ENCODE measurements at places on chromosomes 1 and 21. TPM values are rescaled to one million over a fixed set of nuclear protein-coding genes. Genes with fewer than 3 reads are reported as not detected.
A peak's percentile ranks its signal among the peaks of the same experiment; 100 is the strongest.

The NBPF19 gene
- total RNA-seq = 3.8 TPM

DNA sequence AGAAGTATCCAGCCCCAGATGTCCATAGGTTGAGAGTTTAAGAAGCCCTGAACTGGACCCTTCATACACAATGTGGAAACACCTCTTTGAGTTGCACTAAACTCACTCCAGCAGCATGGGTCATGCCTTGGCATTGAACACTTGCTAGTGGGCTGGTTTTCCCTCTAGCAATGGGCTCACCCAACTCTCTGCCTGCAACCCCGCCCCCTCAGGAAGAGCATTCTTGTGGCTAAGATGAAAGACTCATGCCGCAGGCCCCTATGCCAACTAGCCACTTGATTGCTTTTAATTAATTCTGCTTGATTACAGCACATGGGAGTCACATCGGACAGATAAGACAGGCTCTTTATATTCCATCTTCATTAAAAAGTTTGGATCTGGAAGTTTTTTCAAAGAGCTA lies 136.5 kb upstream of the GJB5 start:
- no peak for DNase-seq

- DNase-seq = no peak
Measured at GRCh38 chr1:47508702-47509431, 71.0 kb downstream of the FOXD2 start.

The PADI4 gene
- total RNA-seq = not detected

DNA sequence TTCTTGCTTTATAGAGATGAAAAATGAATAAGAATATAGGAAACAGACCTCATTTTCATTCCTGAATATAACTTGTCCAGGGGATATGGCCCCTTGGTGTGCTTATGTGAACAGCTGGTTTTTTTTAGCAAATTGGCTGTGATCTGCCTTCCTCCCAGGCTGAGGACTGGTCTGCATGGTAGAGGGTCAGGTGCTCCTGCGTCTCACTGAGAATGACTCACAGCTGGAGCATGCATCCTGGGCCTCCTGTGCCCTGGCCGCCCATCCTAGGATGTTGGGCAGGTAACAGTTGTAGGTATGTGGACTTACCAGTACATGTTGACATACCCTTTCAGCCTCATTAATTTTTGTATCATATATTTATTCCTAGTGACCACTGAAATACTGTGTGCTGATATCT lies 29.8 kb downstream of the AGT start:
- DNase-seq = no peak

DNA sequence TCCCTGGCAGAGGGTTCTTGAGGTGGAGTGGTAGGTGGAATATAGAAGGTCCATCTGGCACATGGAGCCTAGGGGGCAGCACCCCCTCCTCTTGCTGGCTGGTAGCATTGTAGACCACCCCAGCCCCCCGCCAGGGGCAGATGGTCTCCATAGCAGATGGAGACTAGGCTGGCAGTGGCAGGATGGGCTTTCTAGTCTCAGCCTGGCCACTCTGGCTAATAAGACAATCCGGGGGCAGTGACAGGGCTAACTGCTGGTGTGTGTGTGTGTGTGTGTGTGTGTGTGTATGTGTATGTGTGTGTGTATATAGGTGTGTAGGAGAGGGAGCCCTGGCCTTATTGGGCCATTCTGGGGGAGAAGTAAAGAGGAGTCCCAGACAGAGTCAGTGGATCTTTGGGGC lies 16.1 kb downstream of the UTP11 start:
- no peak for DNase-seq

GRCh38 chr1:92843046-92843423 lies 11.2 kb downstream of the RPL5 start:
- DNase-seq = no peak

- no peak for DNase-seq
Measured at GRCh38 chr1:12271033-12271432, 41.2 kb downstream of the VPS13D start.

DNA sequence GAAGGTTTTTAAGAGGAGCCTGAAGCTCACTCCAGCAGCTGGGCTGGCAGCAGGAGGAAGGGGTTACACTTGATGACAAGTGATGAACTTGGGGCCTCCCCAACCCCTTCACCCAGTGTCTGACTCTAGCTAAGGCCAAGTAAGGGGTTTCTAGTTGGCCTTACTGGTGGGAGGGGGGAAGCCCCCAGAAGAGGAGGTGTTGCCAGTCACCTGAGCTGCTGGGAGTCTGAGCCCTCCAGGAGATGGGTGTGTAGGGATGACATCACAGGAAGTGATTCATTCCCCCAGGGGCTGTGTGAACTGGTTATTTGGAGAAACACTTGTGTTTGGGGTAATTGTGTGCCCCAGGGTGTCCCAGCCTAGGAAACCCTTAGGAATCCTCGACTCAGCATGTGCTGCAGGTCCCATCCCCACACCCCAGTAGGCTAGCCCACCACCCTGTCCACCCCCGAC lies 3.1 kb downstream of the PADI1 start:
- no peak for DNase-seq

The CDA gene
- 0.67 TPM for total RNA-seq

DNA sequence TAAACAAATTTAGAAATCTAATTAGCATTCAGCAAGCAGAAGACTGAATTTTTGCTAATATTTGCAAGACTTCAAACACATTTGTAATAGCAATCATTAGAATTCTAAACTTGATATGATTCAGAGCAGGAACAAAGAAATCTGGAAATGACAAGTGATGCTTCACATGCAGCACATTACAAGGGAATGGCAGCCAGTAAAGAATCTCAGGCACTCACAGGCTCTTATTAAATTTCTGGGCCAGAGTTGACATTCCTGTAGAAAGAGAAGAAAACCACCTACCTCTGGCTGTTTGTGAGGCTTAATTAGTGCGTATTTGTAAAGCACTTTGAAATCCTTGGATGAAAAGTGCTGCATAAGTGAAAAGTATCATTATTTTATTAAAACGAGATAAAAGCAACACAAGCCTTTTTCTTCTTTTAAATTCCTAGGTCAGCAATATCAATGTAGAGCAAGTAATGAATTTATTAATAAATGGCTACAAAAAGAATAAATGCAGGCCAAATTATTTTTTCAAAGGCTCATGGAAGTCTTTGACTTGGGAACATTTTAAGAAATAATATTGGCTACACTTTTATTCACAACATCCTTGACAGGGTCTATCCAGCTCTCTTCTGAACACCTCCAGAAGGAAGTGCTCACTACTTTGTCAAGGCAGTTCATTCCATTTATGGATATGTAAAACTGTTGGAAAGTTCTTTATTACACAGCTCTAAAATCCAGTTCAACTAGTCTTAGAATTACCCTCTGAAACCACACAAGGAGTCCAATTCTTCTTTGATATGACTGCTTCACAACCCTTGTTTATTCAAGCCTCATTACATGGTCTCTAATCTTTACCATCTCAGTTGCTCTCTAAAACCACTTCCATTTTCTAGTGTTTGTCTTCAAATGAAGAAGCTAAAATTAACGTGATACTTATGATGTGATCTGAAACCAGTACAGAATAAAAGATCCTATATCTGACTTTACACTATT lies 32.1 kb upstream of the SCYL3 start:
- no peak for DNase-seq

DNA sequence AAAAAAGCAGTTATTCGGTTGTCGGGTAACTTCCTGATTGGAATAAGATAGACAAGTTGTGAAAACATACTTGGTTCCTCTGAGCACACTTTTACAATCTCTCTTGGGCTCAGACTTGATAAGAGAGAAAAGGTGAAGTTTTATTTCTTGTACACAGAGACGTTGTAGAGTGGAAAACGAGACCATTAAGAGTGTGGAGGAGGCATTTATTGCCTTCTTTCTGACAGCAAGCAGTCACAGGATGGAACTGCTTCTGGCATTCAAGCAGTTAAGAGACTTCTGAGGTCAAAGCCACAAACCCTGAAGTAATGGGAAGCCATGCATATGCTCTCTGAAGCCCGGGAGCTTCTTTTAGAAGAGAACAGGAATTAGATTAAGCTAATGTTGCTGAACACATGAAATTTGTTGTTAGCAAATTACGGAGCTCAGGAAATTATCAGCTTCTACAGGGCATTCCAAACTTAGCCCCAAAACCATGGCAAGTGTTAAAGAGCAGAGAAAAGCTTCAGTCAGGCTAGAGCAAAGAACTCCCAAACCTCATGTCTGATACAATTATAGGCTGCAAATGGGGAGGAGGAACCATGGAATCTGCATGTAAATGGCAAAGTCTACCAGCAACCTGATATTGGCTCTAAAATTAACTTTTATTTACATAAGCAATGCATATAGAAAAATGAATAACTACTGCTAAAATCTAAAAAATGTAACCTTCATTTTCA lies 26.0 kb downstream of the S1PR1 start:
- no peak for DNase-seq

- DNase-seq = no peak
Measured at GRCh38 chr1:81756872-81757271, 43.9 kb upstream of the ADGRL2 start.

GRCh38 chr1:116808848-116809508 lies 54.7 kb downstream of the CD2 start:
- no peak for DNase-seq

DNA sequence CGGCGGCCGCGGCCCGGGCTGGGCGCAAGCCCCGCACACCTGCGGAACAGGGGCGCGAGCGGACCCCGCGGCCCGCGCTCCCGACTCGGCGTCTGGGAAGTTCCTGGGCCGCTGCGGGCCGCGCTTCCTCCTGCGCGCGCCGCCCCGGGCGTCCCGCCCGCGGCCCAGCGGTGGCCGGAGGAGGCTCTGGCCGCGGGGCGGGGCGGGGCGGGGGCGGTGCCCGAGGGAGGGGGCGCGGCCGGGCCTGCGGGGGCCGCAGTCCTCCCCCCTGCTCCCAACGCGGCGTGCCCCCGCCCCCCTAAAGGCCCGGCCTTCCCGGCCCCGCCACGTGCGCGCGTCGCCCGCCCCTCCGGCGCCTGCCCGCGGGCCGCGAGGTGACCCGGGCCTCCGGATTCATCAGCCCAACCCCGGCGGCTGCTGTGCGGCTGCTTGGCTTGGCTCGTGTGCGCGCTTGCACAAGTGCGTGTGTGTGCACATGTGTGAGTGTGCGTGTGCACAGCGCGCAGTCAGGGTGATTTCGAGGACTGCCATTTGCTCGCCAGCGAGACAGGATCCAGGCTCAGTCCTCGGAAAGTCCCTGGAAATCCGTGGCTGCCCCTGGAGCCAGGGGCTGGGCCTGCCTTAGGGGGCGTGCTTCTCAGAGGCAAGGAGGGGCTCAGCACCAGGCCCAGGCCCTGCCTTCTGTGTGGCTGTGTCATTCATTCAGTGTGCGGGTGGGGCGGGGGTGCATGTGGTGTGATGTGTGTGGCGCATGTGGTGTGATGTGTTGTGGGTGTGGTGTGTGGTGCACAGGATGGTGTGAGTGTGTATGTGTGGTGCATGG lies at the start of gene C2CD2:
TSS of gene C2CD2 (minus strand) at position 188 of the 823 bp plus-strand sequence. CDS start 370 bp downstream, outside the sequence.
- peak; percentile 46 for DNase-seq
